ENCODE measurements at places on chromosomes 4 and X.

DNA sequence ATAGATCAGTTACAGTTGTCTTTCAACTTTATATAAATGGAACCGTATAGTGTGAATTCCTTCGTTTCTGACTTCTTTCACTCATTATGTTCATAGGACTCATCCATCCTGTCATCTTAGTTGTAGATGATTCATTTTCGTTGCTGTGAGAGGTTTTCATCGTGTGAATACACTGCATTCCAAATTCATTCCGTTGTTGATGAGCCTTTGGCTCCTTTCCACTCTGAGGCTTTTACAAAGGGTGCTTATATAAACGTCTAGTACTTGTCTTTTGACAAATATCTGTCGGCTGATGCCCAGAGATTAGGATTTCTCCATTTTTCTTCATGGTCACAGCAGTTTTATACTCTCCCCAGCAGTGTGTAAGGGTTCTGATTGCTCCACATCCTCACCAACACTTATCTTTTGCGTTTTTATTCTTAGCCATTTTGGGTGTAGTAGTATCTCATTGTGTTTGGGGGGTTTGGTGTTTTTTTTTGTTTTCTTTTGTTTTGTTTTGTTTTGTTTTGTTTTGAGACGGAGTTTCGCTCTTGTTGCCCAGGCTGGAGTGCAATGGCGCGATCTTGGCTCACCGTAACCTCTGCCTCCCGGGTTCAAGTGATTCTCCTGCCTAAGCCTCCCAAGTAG lies 48.6 kb downstream of the LRP2BP start:
- peak; percentile 84 for DNase-seq

- no peak for DNase-seq
Observed at GRCh38 chrX:135170877-135171519, at the start of gene CT55. CT55 (minus strand) TSS chrX:135171398; CDS start chrX:135171171, 227 bp downstream.

GRCh38 chr4:76447393-76447851 lies 12.4 kb downstream of the SHROOM3 start:
- DNase-seq = no peak

GRCh38 chr4:118867311-118868067 lies 21.2 kb upstream of the SYNPO2 start:
- DNase-seq = no peak

DNA sequence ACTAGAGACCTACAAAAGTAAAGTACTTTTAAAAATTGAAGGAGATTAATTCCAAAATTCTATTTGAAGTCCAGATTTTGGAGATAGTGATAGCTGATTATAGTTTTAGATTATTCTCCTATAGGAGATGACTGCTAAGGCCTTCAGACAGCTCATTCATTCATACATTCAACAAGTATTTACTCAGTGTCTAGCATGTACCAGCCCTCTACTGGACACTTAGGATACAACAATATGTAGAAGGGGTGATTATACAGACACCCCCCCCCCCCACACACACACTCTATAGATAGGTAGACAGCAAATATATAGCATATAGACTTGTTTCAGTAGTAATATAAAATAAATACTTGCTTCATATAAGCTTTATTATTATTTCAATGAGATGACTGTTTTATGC lies 60.4 kb upstream of the TAF9B start:
- DNase-seq = peak; percentile 13

DNA sequence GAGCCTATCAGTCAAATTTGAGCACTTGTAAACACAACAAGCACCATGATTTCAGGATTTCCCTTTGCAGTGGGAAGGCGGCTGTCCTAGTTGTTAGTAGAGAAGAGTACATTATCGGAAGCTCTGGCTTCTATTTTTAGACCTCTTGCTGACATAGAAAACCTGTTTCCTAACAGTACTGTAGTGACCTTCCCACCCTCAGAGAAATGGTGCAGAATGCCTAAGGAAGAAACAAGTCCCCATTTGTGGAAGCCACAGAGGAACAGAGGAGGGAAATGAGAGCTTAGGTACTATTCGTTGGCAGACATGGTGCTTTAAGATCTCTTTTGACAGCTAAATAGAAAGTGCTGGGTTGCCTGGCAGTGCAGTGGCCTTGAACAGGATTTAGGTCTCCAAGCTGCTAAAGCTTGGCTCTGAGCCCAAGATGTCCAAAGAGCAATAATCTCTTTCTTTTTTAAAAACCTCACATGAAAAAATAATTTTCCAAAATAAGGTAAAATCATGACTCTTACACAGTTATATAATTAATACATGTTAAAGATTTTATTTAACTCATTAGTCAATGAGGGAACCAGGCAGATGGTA lies 24.9 kb downstream of the GLRA2 start:
- no peak for DNase-seq

DNA sequence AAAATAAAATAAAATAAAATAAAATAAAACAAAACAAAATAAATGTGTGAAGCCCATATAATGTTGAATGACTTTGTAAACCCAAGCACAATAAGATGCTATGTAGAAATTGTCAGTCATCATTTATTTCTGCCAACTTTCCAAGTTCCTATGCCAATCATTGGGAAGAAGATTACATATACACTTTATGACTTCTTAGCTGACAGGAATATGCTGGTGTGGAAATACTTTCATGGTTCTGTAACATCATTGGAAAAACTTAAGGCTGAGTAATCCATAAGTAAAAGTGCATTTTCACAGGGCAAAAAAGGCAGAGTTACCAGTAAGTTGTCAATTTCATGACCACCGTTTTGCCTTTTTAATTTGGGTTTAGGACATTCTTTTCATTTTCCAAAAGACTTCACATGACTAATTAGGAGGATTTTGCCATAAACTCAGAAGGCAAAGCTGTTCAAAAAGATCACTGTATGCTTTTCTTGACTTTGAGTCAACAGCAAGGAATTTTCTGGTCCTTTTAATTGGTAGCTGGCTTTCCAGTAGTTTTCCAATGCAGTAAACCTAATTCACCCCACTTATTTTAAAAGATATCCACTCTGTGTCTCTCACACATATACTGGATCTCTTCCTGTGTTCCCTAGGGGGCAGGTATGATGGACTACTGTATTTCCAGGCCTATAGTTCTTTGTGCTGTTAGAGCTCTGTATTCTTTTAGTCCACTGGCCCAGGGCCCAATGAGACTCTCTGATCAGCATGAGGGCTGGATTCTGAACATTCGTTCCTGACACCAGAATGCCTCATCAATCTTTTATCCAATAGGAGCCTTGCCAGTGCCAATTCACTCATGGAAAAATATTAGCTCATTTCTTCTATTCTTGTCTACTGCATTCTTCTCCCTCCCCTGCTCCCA lies 26.2 kb upstream of the SCRG1 start:
- DNase-seq = peak; percentile 25

GRCh38 chr4:53552711-53553110 lies 38.6 kb downstream of the LNX1 start:
- no peak for DNase-seq

GRCh38 chrX:40544343-40545266 lies 36.2 kb upstream of the ATP6AP2 start:
- peak; percentile 21 for DNase-seq

DNA sequence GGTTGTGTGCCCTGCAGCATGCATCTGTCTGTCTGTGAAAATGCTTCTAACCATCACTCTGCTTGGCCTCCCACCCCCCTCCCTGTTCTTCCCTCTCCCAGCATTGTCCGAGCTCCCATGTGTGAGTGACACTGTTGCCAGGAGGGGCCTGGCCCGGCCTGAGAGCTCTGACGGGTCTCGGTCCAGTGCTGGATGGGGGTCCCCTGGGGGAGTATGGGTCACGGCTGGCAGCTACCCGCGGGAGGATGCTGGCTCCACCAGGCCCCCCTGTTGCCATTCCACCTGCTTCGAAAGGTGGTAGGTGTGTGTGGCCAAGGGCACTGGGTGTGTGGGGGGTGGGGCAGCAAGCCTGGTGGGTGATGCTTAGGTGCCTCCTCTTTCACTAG lies 3.6 kb downstream of the NLGN3 start:
- DNase-seq = no peak

DNA sequence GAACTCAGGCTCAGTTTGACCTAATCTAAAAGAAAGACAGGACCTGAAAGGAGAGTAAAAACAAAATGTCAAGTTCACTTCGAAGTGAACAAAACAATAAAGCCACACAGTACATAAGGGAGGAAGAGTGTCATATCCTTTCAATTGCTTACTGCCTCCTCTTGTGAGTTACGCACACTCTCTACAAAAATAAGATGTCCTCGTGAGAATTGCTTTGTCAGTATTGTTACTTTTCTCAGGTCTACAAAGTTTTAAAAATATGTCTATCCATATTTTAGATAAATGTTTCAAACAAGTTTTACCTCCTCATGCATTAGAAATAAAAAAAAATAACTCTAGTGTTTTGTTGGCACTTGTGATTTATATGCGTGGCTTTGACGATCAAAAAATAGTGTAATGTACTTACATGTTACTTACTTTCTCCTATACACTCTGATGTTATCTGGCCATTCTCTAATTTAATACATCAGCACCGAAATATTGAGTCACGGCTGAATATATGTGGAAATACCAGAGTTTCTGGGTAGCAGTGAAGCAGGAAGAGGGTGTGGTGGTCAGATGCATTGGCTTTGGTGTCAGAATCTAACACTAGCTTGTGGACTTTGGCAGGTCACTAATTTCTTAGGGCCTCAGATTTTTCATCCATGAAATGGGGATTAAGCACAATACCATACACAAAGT lies 8.1 kb upstream of the MRPL1 start:
- DNase-seq = no peak

- no peak for DNase-seq
Observed at GRCh38 chr4:55887594-55887993, 34.1 kb downstream of the EXOC1 start.

GRCh38 chr4:158169506-158169905 lies 3.3 kb downstream of the GASK1B start:
- DNase-seq = no peak

DNA sequence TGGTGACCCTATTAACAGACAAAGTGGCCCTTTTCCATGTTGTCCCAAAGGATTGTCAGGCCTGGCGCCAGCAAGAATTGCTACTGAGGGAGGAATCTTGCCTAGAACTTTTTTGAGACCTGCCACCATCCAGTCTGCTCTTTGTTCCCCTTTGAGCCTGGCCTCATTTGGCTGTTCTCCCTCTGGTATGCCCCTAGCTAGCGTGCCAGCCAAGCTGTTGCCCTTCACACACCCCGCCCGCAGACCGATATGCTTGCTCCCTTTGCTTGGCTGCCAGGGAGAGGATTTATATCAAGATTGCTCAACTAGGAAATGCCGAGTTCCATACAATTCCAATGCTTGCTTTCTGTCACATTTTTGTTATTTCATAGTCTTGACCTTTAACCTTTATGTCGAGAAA lies 24.4 kb downstream of the IGSF1 start:
- no peak for DNase-seq

GRCh38 chrX:10441464-10441863 lies 178.9 kb downstream of the MID1 start:
- no peak for DNase-seq

GRCh38 chrX:139544591-139544990 lies 14.1 kb downstream of the F9 start:
- no peak for DNase-seq

GRCh38 chr4:5206016-5206790 lies 154.9 kb downstream of the STK32B start:
- peak; percentile 76 for DNase-seq

DNA sequence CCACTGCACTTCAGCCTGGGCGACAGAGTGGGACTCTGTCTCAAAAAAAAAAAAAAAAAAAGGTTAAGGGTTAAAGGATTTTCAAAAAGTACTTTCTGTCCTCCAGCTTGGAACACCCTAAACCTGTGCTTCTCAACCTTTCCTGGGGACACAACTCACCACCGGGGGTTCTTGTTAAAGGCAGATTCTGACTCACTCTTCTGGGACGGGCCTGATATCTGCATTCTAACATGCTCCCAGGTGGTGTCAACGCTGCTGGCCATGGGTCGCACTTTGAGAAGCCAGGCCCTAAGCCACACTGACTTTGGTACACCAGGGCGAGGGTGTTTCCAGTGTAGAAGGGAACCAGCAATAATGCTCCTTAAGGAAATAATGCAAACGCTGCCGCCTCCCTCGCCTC lies 46.1 kb downstream of the AFAP1 start:
- peak; percentile 35 for DNase-seq

- no peak for DNase-seq
Observed at GRCh38 chr4:8105306-8106100, 53.1 kb downstream of the ABLIM2 start.

DNA sequence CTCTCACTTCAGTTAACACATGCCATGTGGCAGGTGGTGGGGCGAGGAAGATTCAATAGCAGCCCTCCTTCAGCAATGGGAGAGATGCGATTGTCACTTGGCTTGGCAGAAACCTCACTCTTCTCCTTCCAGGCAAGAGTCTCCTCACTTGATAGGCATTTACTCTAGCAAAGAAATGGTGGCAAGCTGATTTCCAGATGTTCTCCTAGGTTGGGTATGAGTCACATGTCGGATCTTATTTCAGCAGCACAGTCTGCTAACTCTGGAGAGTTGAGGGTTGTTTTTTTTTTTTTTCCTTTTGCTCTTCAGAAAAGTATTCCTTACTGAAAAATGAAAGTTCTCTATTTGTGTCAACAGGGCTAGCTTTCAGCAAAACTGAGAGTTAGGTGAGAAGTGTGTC lies 119.5 kb upstream of the CHRDL1 start:
- no peak for DNase-seq

DNA sequence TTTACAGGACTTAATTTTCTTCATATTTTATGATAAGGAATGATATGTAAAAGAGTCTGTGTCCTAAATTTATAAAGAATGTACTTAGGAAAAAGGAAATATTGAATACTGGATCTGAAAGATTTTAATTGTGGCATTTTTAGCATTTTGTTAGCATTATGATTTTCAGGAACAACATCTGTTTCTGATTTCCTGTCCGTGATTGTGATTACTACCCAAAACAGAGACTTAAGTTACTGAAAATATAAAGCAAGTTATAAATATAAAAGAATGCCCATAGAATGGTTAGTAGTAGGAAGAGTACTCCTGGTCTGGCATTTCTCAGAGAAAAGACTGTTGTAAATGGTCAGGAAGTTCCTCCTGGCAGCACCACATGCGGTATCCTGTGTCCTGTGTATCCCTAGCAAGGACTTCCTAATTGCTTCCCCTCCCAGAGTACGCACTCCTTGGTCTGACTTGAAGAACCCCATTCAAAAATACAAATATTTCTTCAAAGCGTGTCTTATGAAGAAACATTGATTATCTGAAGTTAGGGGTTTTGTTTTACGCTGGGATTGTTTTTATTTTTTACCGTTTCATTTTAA lies 88.9 kb downstream of the RS1 start:
- no peak for DNase-seq

DNA sequence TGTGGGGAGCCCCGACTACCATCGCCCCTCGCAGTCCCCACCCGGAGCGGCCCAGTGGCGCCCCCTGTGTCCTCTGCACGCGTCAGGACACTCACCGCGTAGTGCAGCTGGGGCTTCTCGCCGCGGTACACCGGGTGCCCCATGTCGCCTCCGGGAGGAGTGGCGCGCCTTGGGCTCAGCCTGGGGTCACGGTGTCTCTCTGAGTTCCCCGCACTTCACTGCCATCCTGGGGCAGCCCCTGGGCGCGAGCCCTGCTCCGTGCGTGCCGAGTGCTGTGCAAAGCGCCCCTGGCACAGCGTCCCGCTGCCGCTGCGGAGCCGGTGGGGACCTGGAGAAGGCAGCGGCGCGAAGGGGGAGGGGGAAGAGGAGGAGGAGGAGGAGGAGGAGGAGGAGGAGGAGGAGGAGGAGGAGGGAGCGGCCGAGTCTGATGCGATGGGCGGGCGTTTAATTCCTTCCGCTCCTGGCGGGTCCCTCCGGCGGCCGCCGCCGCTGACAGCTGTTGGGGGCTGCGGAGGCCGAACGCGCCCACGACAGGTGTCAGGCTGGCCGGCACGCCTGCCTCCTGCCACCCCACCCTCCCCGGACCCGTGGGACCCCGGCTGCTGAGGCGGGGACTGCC lies 134.3 kb downstream of the AMELX start:
- no peak for DNase-seq

- DNase-seq = no peak
Observed at GRCh38 chr4:57084360-57084759, 25.8 kb downstream of the IGFBP7 start.

Data from A172 (cell line).